Activated T-helper 17 cell treated with anti-CD3 and anti-CD28 coated beads, Interleukin-2, amount 50 U/mL, for 72 hours (primary cell): ENCODE measurements at places on chromosomes 1 and 21.
A peak's percentile ranks its signal among the peaks of the same experiment; 100 is the strongest.

- no peak for ATAC-seq
Measured at GRCh38 chr21:26020081-26020480, 150.5 kb downstream of the APP start.

DNA sequence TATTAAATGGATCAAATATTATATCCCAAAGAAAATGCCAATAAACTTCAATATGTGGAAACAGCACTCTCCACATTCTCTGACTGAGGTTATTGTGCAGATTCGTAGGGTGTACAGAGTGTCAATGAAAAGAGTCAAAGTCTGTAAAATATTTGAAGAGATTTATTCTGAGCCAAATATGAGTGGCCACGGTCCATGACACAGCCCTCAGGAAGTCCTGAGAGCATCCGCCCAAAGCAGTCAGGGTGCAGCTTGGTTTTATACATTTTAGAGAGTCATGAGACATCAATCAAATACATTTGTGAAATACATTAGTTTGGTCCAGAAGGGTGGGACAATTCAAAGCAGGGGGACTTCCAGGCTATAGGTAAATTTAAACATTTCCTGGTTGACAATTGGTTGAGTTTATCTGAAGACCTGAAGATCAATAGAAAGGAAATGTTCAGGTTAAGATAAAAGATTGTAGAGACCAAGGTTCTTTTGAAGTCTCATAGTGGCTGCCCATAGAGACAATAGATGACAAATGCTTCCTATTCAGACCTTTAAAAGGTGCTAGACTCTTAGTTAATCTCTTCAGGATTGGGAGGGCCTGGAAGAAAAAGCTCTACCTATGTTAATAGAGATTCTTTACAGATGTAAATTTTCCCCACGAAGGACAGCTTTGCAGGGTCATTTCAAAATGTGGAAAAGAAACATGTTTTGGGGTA, 569.5 kb downstream of the MATN1 start:
- ATAC-seq: no peak

DNA sequence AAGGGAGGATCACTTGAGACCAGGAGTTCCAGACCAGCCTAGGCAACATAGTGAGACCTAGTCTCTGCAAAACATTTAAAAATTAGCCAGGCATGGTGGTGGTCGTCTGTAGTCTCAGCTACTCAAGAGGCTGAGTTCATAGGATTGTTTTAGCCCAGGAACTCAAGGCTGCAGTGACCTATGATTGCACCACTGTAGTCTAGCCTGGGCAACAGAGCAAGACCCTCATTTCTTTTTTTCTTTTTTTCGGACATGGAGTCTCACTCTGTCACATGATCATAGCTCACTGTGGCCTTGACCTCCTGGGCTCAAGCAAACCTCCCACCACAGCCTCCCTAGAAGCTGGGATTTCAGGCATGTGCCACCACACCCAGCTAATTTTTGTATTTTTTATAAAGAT, 31.9 kb upstream of the RCC2 start:
- no peak for ATAC-seq

DNA sequence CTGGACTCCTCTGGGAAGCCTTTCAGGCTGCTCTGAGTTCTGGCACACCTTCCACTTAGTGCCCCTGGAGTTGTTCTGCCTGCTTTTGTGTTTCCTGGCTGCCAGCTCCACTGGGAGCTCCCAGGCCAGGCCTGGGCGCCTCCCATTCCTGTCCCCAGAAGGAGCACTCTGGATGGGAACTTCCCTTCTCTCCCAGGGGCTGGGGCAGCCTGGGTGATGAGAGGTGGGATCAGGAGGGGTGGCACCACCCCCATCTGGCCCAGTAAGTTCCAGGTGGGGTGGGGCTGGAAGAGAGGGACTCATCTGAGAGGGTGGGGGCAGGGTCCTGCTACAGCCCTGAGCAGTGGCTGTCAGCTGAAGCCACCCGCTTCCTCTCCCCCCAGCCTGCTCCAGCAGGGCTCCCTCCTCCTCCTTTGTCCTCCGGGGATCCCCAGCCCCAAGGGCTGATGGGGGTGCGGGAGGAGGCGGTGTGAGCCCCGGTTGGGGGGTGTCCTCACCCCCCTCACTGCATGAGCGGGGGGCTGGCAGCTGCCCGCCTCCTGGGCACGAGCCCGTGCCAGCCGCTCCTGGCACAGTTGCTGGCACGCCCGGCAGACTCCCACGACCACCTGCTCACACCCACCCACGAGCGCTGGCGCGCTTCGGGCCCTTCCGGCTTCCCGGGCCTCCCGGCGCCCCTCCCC, 4.7 kb downstream of the FOXO6 start:
- ATAC-seq: no peak

GRCh38 chr1:201468844-201469644, at the start of gene PHLDA3:
TSS of gene PHLDA3 (minus strand) at chr1:201469188. CDS start at chr1:201468786, 402 bp downstream.
- peak; percentile 90 for ATAC-seq

DNA sequence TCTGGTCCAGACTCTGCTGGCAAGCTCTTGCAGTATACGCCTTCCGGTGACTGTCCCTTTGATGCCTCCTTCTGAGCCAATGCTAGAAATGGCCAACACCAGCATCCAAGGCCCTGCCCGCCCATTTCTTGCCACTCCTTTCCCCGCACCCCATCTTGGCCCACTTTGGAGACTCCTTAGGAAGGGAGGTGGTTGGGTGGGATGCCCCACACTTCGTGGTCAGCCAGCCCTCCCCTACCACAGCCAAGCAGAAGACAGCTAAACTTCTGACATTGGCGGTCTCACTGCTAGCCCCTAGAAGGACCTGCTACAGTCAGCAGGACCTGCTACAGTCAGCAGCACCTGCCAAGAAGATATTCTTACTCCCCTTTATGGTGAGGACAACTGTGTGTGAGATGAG, 73.5 kb upstream of the CLDN14 start:
- ATAC-seq: no peak

- no peak for ATAC-seq
Measured at GRCh38 chr1:156203331-156203730, 9.4 kb downstream of the SLC25A44 start.

DNA sequence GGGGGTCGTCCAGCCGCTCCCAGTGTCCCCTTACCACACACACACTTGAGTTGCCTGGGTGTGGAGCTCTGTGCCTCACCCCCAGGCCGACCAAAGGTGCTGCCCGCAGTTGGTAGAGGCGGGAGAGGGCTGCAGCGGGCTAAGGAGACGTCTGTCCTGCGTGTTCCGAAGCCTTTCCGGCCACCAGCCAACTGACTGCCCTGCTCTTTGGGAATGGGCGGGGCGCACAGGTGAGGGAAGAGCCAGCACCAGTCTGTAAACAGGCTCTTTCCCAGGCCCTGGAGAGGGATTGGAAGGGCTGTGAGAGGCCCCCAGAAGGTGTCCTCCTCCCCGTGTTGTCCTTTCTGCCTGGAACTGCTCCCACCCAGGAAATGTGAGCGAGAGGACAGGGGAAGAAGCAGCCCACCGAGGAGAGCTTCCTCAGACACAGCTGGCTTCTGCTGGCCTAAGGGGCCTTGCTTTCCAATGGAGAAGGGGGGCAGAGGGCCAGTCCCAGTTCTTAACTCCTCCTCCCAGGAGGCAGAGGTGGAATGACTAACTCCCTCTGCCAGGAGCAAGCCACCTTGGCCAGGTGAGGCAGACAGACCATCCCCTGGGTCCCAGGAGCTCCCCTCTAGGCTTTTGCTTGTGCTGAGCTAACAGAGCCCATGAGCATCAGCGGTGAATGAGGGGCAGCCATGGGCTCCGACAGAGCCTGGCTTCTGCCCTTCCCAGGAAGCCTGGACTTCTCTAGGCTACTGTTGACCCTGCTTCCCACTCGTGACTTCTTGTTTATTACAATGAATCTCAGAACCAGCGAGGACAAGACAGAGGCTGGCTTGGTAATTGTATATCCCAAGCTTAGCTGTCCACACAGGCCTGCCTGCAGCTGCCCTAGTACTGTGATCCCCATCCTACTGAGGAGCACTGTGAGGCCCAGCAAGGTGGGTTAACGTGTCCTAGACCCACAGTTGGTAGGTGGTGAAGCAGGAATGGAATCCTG, 158.1 kb upstream of the COA6 start:
- no peak for ATAC-seq

DNA sequence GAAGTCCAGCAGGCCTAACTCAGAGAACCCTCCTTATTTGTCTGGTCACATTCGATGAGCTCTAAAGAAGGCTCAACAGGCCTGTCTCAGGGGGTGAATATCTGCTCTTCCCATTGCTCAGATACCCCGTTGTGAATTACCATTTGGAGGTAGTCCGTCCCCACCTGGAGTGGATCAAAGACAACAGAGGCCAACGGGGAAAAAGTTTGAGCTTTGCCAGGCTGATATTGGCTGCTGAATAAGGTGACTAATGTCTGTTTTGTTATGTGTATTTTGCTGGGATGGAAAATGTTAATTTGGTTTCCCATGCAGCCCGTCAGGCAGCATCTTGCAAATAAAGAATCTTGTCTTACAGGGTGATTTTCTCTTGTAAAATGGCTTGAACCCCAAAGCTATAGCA, 69.2 kb upstream of the EPS8L3 start:
- no peak for ATAC-seq

- ATAC-seq: no peak
Measured at GRCh38 chr1:176187001-176187400, 20.1 kb downstream of the COP1 start.
